ENCODE measurements at places on chromosomes 4 and X.

DNA sequence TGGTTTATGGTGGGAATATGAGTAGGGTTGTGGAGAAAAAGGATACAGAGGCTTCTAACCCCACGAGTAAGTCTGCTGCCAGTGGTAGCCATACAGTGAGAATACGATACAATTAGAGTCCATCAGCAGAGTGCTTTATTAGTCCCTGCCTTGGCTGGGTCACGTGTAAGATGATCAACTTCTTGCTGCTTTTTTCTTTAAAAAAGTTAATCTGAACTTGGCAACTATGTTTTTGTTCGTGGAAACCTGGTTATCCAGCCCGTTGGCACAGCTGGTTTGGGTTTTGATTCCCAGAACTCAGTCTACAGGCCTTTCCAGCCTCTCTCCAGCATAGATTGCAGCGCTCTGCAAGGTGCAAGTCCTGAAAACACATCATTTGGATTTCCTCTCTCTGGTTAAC lies 53.1 kb upstream of the LSM6 start:
- DNase-seq = no peak

GRCh38 chr4:52996261-52997131 lies 134.4 kb downstream of the RASL11B start:
- DNase-seq = no peak

GRCh38 chr4:145860446-145860845 lies 78.2 kb downstream of the ZNF827 start:
- DNase-seq = no peak

- no peak for DNase-seq
Measured at GRCh38 chrX:26070882-26071281, 67.3 kb upstream of the MAGEB18 start.

DNA sequence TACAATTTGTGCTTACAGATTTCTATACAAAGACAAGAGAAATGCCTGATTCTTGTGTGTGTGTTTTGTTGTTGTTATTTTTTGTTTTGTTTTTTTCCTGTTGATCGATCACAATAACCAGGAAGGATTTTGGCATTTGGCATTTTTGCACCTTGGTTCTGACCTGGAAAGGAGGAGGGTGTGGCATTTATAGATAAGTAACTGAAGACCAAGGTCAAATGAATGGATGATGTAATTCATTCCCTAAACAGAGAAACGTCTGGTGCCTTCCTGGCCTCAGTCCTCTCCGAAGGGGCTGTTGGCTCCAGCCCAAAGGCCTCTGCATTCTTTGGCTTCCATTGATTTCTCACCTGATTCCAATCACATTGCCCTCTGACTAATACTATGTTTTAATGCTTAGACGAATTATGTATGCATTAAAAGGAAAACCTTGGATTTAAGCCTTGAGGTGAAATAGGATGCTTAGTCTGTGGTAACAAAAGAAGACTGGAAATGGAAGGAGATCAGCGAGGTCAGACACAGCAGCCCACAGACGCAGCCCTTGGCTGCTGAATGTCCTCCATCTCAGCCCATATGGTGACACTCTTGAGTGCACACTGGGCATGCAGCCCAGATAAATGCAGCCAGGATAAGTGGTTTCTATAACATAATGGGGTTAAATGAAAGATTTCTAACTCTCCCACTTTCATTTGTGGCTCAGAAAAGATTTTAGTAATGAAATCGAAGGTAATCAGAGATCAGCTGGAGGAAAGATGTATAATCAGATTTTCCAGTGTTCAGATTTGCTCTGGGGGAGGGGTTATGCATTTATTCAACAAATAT lies 60.5 kb upstream of the TRIM2 start:
- DNase-seq = no peak

GRCh38 chr4:62618042-62618441 lies 1417.9 kb downstream of the ADGRL3 start:
- DNase-seq = no peak

GRCh38 chr4:14910411-14910810 lies 91.9 kb upstream of the CPEB2 start:
- DNase-seq = no peak

DNA sequence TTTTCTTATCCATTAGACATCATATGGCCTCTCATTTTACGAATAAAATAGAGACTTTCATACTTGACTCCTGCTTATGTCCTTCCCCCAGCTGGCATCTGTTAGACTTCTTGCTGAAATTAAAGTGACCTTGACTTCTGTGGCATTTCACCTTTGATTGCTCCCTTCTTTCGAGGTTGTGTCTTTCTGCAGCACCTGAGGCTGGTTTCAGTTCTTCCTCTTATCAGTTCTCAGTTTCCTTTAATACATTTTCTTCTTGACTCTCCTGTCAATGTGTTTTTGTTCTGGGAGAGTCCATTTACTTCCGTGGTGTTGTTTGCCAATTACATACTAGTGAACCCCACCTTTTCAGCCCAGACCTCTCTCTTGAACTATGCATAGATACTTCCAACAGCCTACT lies 81.6 kb downstream of the RBPJ start:
- no peak for DNase-seq

- DNase-seq = no peak
Measured at GRCh38 chr4:101066626-101067170, 280.6 kb downstream of the PPP3CA start.

DNA sequence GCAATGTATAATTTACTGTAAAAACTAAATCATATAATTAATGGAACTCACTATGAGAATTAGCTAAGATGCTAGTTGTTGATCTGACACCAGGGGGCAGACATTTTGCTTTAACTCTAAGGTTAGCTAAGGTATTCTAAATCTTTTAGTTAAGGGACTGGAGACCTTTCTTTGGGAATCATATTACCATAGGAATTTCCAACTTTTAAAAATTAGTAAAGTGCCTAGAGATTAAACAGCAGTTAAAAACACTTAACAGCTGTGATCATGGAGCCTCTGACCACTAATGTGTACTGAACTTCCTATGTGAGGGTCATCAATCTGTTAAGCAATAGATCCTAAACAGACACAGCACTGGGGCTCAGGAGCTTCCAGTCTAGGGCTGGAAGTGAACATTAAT lies 226.6 kb downstream of the NSUN7 start:
- no peak for DNase-seq

DNA sequence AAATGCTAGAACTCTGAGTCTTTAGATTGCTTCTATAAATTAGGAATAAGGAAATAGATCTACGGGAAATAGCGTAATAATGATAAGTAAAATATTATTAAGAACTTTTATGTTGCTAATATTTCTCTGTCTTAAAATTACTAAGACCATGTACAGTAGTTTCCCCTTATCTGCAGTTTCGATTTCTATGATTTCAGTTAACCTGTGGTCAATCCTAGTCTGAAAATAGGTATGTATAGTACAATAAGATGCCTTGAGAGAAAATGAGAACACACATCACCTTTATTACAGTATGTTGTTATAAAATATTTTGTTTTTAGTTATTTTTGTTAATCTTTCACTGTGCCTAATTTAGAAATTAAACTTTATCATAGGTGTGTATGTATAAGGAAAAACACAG lies 92.6 kb downstream of the CCSER1 start:
- no peak for DNase-seq

GRCh38 chr4:77505275-77505957 lies 100.2 kb upstream of the CXCL13 start:
- no peak for DNase-seq

- DNase-seq = no peak
Measured at GRCh38 chr4:54439831-54440243, 210.7 kb downstream of the PDGFRA start.

- no peak for DNase-seq
Measured at GRCh38 chrX:136674270-136674985, 26.5 kb downstream of the CD40LG start.

DNA sequence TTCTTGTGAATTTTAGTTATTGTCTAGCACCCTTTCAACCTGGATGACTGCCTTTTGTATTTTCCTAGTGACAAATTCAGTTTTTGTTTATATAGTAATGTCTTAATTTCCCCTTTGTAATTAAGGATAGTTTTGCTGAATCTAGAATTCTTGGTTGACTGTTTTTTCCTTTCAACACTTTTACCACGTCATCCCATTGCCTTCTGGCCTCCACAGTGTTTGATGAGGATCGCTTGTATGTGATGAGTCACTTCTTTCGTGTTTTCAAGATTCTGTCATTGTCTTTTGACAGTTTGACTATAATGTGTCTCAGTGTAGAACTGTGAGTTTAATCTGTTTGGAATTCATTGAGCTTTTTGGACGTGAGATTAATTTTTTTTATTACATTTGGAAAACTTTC lies 30.1 kb downstream of the KDM6A start:
- no peak for DNase-seq

DNA sequence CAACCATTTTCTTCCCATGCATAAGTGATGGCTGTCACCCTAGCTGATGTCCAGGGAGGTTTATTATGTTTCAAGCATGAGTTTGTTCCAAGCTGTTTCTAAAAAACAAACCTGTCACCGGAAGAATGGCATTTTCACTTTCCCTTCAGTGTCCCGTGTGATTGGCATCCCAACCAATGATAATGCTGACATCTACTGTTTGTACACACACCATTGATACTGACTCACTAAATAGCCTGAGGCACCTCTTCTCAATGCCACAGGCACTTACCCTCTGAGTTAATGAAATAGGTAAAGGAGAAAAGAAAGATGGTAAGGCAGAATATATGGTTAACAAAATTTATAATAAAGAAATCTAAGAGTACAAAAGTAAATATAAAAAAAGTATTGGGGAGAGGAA lies 23.1 kb upstream of the VCX2 start:
- DNase-seq = no peak

GRCh38 chr4:177687117-177687516 lies 244.9 kb upstream of the AGA start:
- no peak for DNase-seq

DNA sequence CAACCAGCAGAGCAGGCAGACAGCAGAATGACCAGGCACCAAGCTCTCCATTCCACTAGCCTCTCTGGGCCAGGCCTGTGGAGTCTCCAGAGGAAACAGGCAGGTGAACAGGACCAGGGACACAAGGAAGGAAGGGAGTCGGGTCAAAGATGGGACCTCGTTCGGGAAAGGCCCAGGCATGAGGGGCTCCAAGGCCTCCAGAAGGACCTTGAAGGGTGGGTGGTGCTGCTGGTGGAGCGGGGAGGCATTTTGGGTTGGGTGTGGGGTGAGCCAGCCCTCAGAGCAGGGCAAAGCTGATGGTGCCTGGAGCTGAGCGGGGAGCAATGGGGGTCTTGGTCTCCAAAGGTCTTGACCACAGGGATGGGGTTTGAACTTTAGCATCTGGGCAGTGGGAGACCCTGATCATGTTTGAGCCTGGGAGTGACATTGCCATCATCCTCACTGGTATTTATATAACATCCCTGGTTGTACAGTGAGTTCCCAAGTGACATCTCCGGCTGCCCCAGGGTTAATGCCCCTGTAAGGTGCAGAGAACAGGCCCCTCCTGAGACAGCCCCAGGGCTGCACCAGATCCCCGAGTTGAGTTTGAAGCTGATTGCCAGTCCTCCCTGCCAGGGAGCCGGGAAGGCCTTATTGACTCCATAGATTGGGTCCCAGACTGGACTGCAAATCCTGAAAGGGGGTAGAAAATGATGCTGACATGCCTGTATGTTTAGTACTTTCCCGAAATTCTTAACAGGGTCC lies 52.7 kb downstream of the PSAPL1 start:
- no peak for DNase-seq

DNA sequence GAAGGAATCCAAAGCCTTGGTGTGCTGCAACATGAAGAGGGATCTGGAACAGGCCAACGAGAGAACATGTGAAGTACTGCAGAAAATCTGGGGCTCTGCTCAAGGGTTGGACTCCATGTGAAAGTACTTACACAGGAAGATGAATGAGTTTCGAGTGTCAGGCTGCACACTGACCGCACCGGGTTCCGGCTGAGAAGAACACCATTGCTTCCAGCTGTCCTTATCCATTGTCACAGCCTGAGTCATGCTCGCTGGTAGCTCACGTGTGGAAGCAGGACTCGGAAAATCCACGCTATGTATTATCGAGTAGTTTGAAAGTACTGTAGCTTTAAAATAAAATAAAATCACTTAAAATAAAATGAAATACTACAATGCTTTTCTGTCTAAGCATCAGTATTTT lies 50.4 kb upstream of the TBL1X start:
- DNase-seq = no peak

DNA sequence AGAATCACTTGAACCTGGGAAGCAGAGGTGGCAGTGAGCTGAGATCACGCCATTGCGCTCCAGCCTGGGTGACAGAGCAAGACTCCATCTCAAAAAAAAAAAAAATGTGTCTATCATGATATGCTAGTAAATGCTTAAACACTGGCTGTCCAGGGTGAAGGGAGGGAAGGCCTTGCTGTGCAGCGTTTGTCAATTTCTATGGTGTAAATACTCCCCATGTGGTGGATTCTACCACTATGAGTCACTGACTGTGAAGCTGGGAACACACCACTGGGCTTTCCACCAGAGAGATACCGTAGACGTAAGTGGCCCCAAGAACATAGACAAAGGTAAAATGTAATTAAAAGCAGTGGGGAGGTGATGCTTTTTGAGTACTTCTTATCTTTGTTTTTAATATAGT lies 51.3 kb upstream of the LEF1 start:
- DNase-seq = no peak

DNA sequence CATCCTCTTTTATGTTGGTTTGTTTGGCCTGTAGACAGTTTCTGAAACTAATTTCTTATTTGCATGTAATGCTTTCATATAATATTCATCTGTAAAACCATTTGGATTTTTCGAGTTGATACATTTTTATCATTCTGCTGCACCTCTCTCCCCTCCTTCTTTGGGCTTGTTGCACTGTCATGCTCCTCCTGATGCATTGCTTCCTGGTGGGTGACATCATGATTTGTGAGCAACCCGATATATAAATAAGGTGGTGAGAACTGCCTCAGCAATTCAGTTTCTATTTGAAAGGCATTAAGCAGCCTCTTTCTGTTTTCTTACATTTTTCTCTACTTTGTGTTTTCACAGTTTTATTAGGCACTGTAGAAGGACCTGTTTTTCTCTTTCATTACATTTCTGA lies 515.7 kb downstream of the RPA4 start:
- DNase-seq = no peak

- no peak for DNase-seq
Measured at GRCh38 chrX:130110379-130111219, at the start of gene ELF4. Gene ELF4, minus strand, starts transcription at chrX:130110497. Its CDS starts 29,167 bp downstream, at chrX:130081330.

DNA sequence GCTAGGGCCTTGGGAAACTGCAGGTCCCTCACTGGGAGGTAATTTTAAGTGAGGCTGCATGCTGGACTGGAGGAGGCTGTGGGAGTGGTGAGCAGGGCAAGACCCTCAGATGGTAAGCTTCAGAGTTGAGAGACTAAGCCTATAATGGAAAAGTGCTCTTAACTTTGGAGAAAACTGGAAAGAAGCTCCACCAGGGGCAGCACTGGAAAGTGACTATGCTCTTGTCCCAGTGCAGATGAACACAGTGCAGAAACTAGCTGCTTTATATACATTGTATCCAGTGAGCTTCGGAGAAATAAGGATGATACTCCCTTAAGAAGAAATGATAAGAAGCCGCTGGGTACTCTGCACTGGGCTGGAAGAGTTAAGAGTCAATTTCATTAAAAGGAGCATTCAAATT lies 3.2 kb upstream of the MAGEB2 start:
- DNase-seq = no peak

DNA sequence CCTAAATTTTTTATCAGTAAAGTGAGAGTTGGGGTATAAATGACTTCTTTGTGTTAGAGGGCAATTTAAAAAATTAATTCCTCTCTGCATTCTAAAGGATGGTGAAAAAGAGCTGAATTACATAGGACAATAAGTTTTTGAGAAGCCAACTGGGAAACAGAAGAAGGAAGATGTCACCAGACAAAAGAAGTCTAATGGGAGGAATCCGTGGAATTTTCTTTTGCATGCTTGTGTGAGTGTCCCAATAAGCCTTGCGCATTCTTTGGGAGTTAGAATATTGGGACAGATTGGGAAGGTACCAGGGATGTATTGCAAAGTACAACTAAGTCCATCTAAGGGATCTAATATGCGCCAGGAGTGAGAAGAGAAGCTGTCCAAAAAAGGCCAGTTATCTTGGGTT lies 35.1 kb upstream of the NR3C2 start:
- no peak for DNase-seq

All from stimulated activated CD8-positive, alpha-beta memory T cell treated with anti-CD3 and anti-CD28 coated beads, Interleukin-15, amount 100 ng/mL, for 48 hours (primary cell).